ENCODE measurements at places on chromosomes 13 and 19. TPM values are rescaled to one million over a fixed set of nuclear protein-coding genes. Genes with fewer than 3 reads are reported as not detected.

Gene GAPDHS
- polyA plus RNA-seq, result not detected

Gene SNRPA
- 57.2 TPM for polyA plus RNA-seq

Gene FCAR
- 0.34 TPM for polyA plus RNA-seq

Gene SUGP1
- polyA plus RNA-seq, result 33.3 TPM

Gene WDR83
- polyA plus RNA-seq, result 12.4 TPM

Gene ADGRE3
- not detected for polyA plus RNA-seq

Gene IGFL2
- not detected for polyA plus RNA-seq

Gene SLC10A2
- polyA plus RNA-seq, result not detected

Gene SLC7A1
- 8.7 TPM for polyA plus RNA-seq

Measured in forelimb muscle (tissue), 1 donor.